NCI-H345 (cell line): ENCODE measurements at places on chromosomes 16 and 17.

DNA sequence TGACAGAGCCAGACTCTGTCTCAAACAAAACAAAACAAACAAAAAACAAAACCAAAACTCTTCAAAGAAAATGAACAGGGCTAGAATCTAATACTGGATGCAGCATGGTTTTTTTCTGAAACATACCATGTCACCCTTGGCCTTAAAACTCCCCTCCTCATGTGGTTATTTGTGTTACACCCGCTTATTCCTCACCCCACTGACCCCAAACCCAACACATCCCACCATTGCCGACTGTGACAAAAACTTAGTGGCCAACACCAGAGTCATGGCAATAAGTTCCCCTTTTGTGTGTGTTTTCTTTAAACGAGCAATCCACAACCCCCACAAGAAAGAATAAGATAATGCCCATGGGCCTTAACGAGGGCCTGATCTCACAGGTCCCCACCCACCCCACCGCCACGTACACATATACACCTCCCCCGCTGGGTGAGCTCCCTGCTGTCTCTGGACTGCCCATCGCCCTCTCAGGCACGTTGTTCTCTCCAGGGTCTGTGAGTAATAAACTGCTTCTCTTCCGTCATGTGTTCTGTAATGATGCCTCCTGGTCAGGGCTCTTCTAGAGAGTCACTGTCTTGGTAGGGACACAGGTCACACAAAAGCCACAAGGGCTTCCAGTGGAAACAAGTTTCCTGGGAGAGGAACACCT lies 16.8 kb upstream of the ENGASE start:
- DNase-seq = no peak

GRCh38 chr17:57861000-57861789 lies 11.4 kb upstream of the MRPS23 start:
- no peak for DNase-seq

- DNase-seq = no peak
Measured at GRCh38 chr17:55307879-55308278, 43.1 kb downstream of the HLF start.

GRCh38 chr17:19388791-19389785 lies 2.1 kb upstream of the MFAP4 start:
- DNase-seq = no peak

- DNase-seq = no peak
Measured at GRCh38 chr16:25570131-25570530, 121.6 kb upstream of the HS3ST4 start.

DNA sequence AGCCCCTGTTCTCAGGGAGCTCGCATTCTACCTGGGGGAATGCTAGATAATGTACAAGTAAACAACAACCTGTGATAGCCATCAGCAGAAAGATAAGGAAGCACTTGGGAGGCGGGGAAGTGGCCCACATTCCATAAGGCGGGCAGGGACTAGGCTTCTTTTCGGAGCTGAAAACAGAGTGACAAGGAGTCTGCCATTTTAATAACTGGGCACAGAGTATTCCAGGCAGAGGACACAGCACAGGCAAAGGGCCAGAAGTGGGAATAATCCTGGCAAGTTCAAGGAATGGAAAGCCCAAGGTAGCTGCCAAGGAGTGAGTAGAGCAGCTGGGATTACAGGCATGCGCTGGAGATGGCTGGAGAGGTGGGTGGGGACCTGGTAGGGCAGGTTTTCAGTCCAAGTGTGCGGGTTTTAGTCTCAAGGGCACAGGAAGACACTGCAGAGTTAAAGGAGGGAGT lies 24.3 kb downstream of the USP43 start:
- DNase-seq = no peak

GRCh38 chr16:67979955-67980678 lies at the start of gene DPEP3:
Gene DPEP3 (minus strand): TSS chr16:67980499. CDS start chr16:67980380, 119 bp downstream.
- no peak for DNase-seq

DNA sequence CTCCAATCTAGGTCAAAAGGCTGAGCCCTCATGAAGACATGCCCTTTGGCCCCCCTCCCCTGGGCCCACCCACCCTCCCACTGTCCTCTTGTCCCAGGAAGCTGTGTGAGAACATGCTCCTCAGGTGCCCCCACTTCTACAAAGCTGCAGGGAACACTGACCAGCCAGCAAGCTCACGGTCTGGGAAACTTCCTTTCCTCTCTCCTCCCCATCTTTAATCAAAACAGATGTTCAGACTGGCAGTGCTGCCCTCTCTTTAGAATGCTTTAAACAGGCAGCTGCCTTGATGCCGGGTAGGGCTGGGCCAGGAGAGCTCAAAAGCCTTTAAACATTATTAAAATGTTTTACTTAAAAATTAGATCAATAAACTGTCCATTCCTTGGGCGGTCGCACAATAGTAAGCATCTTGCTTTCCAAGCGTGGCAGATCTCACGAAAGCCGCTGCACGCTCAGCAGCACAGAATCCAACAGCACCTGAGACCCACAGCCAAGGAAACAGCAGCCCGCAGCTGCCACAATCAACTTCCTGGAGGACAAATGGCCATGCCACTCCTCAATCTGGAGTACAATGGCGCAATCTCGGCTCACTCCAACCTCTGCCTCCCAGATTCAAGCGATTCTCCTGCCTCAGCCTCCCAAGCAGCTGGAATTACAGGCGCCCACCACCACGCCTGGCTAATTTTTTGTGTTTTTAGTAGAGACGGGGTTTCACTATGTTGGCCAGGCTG lies 399.2 kb downstream of the SLC39A11 start:
- no peak for DNase-seq

GRCh38 chr17:13114601-13115031 lies 96.8 kb upstream of the ELAC2 start:
- DNase-seq = peak; percentile 1

GRCh38 chr16:5633845-5634440 lies 536.3 kb upstream of the EEF2KMT start:
- peak; percentile 2 for DNase-seq

DNA sequence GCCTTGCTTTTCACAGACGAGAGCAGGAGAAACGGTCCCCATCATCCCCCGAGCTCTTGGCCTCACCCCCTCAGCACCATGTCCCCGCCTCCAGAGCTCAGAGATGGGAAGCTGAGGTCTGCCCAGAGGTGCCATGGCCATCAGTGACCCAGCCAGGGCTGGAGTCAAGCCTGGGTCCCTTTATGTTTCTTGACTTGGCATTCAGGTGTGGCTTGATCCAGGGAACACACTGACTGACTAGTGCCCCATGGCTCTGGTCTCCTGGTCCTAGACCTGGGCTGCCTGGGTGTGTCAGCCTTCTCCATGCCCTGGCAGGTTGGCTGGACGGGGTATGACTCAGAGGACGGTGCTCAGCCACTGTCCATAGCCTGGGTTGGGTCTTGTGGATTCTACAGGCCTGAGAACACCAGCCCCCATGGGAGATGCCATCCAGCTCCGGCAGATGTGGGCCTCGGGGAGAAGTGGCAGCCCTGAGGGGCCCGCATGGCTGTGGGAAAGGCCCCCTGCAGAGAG lies 54.2 kb downstream of the ZFPM1 start:
- DNase-seq = no peak

DNA sequence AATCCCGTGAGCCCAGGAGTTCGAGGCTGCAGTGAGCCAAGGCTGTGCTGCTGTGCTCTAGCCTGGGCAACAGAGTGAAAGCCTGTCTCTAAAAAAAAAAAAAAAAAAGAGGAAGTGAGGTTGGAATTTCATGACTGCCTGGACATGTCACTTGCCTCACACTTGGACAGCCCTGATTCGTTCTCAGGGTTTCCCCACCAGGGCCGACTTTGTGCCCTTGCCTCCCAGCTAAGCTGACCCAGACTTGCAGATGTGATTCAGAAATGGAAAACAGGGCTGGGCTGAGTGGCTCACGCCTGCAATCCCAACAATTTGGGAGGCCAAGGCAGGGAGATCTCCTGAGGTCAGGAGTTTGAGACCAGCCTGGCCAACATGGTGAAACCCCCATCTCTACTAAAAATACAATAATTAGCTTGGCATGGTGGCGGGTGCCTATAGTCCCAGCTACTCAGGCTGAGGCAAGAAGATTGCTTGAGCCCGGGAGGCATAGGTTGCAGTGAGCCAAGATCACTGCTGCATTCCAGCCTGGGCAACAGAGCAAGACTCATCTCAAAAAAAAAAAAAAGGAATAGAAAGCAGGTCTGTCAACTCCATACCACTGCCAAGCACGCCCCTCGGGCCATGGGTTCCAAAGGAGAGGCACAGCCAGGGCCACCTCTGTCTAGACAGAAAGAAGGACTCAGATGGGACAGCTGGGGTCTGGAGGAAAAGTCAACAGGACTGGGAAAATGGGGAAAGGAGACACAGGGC lies 46.9 kb downstream of the SOCS1 start:
- no peak for DNase-seq

GRCh38 chr16:19264123-19264673 lies 21.3 kb upstream of the CLEC19A start:
- no peak for DNase-seq

GRCh38 chr17:36672403-36672918 lies 71.1 kb downstream of the MRM1 start:
- no peak for DNase-seq

- no peak for DNase-seq
Measured at GRCh38 chr17:21201298-21201595, 12.7 kb downstream of the TMEM11 start.

- DNase-seq = no peak
Measured at GRCh38 chr17:33204156-33204555, 88.9 kb downstream of the ASIC2 start.

- DNase-seq = no peak
Measured at GRCh38 chr16:11774065-11774626, 22.9 kb downstream of the ZC3H7A start.

DNA sequence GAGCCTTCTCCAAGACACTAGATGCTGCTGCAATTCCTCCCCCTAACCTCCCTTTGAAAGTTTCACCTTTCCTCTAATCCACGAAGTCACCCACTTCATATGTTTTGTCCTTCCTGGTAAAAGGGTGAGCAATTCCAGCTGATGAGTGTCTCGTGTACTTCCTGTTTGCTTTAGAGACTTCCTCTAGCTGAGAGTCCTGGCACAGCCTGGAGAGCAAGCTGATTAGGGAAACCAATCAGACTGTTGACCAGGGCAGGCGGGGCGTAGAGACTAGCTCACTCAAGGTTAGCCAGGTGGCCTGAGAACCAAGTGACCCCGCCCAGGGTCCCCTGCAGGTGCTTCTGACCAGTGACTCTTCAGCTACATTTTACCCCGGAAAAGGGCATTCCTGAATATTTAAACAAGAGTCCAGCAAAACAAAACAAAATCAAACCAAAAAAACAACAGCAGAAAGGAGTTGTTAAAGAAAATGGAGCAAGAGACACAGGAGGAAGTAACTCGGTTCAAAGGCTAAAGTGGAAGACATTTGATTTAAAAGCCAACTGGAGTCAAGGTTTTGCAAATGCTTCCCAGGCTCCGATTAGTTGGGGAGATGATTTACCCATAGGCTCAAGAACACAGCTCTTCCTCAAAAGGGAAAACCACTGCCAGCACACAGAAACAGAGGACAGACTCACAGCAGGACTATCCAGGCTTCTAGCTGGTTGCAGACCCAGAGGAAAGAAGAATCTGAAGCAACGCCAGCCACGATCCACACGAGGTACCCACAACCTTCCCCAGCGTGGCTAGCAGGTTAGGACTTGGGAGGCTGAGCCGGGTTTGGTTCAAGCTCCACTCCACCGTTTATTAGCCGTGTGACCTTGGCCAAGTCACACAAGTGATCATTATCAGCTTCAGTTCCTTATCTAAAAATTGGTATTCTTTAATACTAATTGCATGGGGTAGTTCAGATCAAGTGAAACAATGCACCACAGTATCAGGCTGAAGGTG lies 13.4 kb downstream of the HSPB9 start:
- DNase-seq = no peak

GRCh38 chr16:64292953-64293352 lies 828.9 kb downstream of the CDH11 start:
- DNase-seq = no peak

DNA sequence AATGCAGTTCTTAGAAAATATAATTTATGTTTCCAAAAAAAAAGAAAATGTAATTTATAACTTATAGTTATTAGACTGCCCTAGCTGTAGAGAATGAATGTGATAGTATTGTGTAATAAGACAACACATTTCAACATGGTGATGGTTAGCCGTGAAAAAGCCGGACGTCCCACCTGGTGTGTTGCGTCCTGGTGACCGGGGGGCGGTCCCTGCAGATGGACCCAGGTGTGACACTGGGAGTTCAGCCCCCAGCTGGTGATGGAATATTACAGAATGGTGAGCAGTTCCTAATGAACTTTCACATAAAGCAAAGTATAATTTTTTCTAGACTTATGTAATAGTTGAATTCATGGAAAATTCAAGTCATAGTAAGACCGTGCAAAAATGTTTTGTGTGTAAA lies 132.8 kb downstream of the LAT start:
- DNase-seq = no peak

DNA sequence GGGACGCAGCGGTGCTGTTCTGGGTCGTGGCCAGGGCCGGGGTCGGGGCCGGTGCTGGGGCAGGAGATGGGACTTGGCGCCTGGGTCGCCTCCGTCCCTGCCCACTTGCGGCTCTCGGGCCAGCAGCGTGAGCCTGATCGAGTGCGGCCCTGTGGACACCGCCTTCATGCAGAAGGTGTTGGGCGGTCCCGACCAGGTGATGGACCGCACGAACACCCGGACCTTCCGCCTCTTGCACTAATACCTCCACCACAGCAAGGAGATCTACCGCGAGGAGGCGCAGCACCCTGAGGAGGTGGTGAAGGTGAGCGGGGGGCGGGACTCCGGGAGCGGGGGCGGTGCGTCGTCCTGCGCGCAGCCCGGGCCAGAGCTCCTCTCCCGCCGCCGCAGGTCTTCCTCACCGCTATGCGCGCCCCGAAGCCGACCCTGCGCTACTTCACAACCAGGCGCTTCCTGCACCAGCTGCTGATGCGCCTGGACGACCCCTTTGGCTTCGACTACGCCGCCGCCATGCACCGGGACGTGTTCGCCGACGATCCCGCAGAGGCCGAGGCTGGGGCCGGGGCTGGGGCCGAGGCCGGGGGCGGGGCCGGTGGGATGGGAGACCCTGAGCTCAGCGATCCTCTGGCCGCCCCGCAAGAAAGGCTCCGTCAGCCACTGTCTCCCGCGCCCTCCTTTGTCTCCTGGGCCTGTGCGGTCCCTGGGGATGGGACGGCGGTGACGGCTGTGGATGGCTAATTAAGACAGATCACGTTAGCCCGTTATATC lies 4.5 kb upstream of the HSD17B1 start:
- DNase-seq = peak; percentile 86

DNA sequence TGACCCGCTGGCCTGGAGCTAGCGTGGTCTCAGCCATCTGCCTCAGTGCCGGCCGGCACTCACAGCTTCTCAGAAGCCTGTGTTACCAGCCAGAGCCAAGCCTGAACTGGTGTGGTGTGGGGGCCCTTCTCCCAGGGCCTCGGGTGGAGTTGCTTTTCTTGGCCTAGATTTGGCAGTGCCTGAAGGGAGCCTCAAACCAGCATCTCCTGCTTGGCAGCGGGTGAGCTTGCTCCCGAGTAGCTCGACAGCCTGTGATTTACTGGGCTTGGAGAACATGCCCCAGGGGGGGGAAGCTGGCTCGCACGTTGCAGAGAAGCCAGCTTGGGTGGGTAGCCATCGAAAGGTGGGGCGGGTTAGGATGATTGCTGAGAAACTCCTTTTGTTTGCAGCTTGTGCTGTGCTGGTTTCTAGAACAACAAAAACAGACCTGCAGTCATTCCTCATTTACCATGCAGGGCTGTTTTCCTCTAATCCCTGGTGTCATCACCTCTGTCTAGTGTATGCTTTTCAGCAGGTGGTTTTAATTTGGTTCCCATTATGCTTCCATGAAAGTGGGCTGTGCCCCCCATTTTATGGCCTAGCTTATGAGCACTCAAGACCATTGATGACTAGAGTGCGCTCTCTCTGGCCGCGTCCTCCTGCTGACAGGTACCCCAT lies 42.2 kb downstream of the TBCD start:
- peak; percentile 88 for DNase-seq
